ENCODE measurements at places on chromosomes 6 and 20.

DNA sequence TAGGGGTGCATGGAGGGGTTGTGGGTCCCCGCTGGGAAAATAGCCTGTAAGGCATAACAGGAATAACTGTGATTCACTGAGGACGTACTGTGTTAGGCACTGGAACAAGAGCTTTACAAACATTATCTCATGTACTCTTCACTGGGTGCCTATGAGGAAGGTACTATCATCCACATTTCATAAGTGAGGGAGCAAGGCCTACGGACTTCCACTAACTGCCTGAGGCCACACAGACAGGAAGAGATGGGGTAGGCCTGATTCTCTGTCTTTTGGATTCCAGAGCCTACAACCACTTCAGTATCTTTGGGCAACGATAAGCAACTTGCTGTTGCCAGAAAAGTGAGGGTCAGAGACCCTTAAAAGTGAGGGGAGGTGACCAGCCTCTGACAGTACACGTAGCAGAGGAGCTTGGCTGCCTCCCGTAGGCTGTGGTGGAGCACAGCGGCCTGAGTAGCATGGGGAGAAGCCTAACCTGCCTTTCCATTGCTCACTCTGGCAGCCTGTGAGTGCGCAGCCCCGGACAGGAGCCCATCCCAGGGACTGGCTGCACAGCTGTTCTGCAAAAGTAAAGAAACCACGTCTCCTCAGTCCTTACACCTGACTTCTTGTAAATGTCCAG lies 30.4 kb downstream of the PSMB1 start:
- no peak for DNase-seq

- no peak for DNase-seq
Measured at GRCh38 chr6:15417811-15418210, 171.9 kb downstream of the JARID2 start.

DNA sequence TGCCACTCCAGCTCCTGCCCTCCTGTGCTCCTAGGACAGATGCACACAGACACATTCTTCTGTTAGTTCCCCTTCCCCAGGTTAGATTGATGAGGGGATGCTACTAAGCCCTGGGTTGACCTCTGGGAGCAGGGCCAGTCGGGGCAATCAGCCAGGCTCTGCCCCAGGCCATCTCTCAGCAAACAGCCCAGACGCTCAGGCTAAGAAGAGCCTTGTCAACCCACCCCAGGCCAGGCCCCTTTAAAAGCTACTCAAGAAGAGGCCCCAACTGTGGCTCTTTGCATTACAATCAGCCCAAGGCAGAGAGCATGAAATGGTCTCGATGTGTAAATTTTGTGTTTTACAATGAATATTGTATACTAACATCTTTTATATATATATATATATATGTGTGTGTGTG lies 107.4 kb downstream of the TFAP2A start:
- DNase-seq = no peak

GRCh38 chr6:21026576-21027273 lies 492.5 kb downstream of the CDKAL1 start:
- no peak for DNase-seq

- no peak for DNase-seq
Measured at GRCh38 chr6:123925350-123925749, 121.7 kb downstream of the NKAIN2 start.

GRCh38 chr20:34922654-34923381 lies 32.8 kb downstream of the GSS start:
- no peak for DNase-seq

DNA sequence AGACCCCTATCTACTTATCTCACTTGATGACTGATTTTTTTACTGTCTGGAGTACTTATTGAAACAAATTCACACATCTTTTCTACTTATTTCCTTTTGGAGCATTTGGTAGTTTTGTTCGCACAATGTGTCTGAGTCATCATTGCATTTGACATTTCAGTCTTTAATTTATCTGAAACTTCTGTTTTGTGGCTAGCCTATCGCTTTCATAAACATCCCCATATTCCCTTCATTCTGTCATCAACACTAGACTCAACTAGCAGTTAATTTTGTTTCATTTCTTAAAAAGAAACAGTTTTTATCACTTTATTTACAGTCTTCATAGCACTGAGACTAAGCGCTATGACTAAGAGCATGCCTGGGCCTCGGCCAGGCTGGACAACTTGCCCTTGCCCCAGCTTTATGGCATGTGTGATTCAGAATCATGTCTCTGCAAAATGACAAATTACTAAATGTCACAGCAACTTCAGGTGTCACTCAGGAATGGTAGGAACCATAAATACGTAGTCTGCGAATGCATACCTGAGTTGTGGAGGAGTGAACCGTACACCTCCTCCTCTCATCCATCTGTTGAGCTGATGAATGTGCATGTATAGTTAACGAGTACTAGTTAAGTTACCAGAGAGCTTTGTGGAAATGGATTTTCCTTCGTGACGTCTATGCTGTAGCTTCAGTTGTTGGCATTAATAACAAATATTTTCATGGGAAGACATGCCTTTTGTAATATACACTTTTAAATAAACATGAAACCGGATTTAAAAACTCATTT lies 16.2 kb downstream of the L3MBTL3 start:
- DNase-seq = no peak

DNA sequence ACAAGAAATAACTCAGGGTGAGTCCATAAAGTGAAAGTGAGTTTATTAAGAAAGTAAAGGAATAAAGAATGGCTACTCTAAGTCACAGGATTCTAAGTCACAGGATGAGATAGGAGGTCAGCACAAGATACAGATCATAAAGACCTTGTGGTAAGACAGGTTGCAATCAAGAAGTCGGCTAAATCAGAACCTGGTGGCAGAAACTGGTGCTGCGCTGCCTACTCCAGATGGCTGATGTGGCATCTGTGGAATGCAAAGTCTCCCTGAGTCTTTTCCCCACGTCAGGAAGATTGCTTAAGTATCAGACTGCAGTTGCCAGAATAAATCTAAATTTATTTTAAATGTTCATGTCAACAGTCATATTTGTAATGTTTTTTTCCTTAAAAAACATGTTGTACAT lies 10.7 kb upstream of the KCNK15 start:
- DNase-seq = no peak

DNA sequence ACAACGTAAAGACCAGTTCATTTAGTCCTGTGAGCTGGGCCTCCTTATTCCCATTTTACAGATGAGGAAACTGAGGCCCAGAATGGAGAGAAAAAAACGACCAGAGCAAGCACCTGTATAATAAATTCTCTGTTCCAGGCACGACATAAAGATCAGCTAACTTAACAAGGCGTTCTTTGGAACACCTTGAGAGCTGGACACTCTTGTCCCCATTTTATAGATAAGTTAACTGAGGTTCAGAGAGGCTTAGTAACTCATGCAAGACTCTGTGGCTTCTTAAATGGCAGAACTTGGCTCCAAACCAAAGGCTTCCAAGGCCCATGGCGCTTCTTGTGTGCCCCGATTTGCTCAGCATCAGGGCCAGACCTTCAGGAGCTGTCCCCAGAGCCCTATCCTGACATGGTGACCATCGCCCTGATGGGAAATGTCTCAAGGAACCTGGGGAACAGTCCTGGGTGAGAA lies 142.1 kb downstream of the VEGFA start:
- DNase-seq = no peak

DNA sequence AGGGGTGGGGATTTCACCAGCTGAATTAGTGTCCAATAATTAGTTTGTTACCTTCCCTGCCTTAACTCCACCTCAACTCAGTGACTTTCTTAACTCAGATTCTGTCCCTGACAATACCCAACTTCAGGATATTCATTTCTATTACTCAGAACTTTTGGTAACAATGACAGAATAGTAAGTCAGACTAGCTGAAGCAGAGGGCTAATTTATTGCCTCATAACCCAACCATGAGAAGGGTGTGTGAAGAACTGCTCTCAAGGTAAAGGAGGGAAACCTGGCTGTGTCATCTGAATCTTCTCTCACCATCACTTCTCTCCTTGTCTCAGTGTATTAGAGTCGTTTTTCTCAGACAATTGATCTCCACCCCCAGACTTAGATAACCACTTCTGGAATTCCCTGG lies 1.2 kb upstream of the PI3 start:
- DNase-seq = no peak
